Testis (tissue), 5 donors: ENCODE measurements at places on chromosomes 7 and 10. TPM values are rescaled to one million over a fixed set of nuclear protein-coding genes. Genes with fewer than 3 reads are reported as not detected.

DNA sequence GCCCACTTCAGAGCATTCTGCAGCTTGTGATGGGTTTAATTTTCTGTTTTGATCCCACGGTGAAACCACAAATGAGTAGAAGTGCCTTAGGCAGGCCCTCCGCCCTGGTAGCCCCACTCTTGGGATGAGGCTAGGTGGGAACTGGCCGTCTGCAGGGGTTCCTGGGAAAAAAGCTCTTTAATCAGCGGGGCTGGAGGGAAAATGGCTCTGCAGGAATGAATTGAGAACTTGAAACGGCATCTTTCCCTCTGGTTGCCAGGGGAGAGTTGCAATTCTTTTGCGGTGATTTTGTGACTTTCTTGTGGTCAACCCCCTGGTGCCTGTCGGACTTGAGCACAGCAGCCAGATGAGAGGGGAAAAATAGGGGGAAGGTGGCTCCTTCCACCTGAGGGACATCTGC lies 32.7 kb downstream of the COL26A1 start:
- H3K4me1 ChIP-seq, result no peaks in the 10 kb centered on the region
- H3K27me3 ChIP-seq, result no peaks in the 10 kb centered on the region

GRCh38 chr10:58806323-58806722 lies 293.7 kb downstream of the BICC1 start:
- H3K36me3 ChIP-seq, result no peaks in the 10 kb centered on the region
- DNase-seq, result no peak
- H3K27ac ChIP-seq, result no peak overlapping the region
- H3K4me3 ChIP-seq, result no peak overlapping the region
- no peaks in the 10 kb centered on the region for H3K27me3 ChIP-seq

DNA sequence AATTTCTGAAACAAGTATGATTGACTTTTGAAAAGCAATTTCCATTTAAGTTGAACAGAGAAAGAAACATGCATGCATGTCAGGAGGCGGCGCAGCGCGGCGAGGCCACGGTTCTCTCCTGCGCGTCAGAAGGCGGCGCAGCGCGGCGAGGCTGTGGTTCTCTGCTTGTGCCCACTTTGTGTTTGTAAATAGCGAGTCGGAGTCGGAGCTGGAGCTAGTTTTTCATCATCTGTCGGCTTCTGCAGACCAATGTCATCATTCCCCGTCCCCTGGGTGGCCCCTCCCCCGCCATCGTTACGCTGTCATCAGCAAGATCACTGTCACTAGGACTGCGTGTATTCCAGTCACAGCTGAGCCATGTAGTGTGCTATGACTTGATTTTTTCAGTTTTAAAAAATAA lies 49.2 kb downstream of the INPP5A start:
- no peaks in the 10 kb centered on the region for H3K27me3 ChIP-seq
- H3K36me3 ChIP-seq, result no peaks in the 10 kb centered on the region
- peaks cover 42% of the 10 kb centered on the region for H3K4me1 ChIP-seq
- no peak for DNase-seq

Gene CALHM1
- 0.24 TPM for total RNA-seq

GRCh38 chr7:12567015-12567414 lies 3.5 kb upstream of the SCIN start:
- H3K4me3 ChIP-seq, result no peak overlapping the region
- DNase-seq, result no peak
- H3K27ac ChIP-seq, result no peak overlapping the region
- no peaks in the 10 kb centered on the region for H3K4me1 ChIP-seq
- H3K36me3 ChIP-seq, result no peaks in the 10 kb centered on the region

GRCh38 chr10:126732868-126733267 lies 62.4 kb upstream of the C10orf90 start:
- no peak overlapping the region for H3K27ac ChIP-seq
- no peaks in the 10 kb centered on the region for H3K36me3 ChIP-seq
- no peak overlapping the region for H3K4me3 ChIP-seq
- DNase-seq, result no peak

GRCh38 chr10:86311190-86311589 lies 55.4 kb downstream of the GRID1 start:
- H3K27ac ChIP-seq, result no peak overlapping the region
- H3K36me3 ChIP-seq, result no peaks in the 10 kb centered on the region
- no peak overlapping the region for H3K4me3 ChIP-seq
- no peaks in the 10 kb centered on the region for H3K4me1 ChIP-seq
- no peaks in the 10 kb centered on the region for H3K27me3 ChIP-seq
